Stimulated activated CD4-positive, alpha-beta T cell treated with anti-CD3 and anti-CD28 coated beads, Interleukin-4, amount 100 ng/mL, for 1 hour (primary cell): ENCODE measurements at places on chromosomes 16 and 17.

DNA sequence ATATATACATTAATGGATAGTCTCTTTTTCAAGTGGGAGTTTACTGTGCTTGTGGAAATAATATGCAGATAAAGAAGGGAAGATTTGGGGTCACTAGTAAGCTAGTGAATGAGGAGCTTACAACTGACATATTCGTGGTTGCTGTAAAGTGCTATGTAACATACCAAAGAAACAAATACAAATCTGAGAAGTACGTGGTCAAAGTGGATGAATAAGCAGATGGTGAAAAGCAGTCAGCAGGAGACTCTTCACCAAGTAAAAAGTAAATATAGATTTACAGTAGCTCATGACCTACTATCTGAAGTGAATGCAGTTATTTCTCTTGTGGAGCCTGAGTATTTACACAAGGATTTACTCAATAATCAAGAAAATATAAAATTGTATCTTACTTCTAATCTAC is 136.6 kb upstream of the ELAC2 start:
- DNase-seq, result no peak

DNA sequence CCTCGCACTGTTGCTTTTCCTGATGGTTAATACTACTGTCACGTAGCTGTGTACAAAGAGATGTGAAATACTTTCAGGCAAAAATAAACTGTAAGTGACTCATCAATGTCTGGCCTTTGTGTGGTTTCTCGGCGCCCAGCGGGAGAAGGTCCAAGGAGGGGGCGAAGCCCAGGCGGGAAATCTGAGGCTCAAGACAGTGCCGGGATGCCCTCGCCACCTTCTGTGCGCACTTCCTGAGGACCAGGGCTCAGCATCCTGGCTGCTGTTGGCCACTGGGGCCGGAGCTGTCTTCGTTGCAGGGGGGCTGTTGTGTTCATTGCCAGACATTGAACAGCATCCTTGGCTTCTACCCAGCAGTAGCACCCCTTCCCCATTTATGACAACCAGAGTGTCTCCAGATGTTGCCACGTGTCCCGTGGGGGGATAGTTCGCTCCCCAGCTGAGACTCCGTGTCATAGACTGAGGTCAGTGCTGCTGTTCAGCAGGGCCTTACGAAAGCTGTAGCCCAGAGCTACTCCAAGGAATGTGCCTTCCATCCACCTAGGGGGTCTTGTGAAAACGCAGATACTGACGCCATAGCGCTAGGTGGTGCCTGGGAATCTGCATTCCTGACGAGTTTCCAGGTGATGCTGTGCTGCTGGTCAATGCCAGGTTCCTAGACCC is 67.3 kb upstream of the PLCG2 start:
- DNase-seq, result no peak

GRCh38 chr16:51708861-51709260 is 557.8 kb upstream of the SALL1 start:
- no peak for DNase-seq

DNA sequence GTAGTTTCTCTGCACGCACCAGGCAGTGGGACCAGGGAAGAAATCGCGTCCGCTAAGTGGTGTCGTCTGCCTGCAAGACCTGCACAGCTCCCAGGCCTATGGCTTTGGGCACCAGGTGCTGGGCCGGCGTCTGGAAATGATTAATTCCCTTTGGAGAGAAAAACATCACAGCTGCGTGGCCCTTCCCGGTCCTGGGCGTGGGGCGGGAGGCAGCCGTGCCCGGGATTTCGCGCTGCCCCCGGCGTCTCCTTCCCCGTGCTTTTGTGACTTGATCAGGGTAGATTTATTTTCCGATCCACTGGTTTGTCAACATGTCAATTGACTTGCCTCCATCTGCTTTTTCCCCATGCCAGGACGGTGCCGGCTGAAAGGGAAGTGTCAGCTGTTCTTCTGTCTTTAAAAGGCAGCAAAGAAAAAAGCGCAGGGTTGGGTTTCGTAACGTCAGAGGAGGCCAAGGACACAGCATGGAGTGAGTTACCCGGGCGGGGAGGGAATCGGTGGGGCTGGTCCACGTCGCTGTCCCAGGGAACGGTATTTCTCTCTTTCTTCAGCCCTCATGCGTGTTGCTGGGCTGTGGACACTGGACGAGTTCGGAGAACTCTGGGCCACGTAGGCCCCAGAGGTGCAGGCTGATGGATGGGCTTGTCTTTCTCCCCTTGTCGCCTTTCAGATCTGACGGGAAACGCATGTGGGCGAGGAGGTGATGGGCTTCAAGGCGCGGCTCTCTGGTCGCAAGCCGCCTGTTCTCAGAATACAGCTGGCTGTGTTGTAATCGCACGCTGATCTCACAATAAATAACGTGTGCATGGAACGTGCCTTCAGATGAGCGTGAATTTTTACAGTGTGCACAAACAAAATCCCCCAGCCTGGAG is 188.1 kb upstream of the ZNF469 start:
- DNase-seq, result no peak

- no peak for DNase-seq
Observed at GRCh38 chr16:68250951-68251350, 5.8 kb downstream of the PLA2G15 start.

DNA sequence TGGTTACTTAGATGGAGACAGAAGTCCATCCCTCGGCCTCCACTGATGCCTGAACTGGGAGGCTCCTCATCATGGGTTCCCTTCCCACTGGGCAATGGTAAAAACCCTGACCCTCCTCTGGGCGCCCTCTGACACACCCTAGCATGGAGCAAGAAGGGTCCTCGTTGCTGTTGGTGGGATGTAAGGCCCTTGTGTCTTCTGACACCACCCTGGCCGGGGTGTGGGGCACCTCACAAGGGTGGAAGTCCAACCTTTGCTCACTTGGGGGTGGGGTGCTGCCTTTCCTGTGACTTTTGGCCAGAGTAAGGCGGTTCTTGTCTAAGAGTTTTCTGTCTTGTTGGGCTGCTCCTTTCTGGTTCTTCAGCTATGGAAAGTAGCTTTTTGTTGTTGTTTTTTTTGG is 28.7 kb downstream of the MPRIP start:
- no peak for DNase-seq

GRCh38 chr17:4365628-4366326 is 698 bp downstream of the UBE2G1 start:
- DNase-seq, result peak; percentile 42

GRCh38 chr17:4623249-4623648 is 18.2 kb downstream of the ALOX15 start:
- DNase-seq, result no peak

DNA sequence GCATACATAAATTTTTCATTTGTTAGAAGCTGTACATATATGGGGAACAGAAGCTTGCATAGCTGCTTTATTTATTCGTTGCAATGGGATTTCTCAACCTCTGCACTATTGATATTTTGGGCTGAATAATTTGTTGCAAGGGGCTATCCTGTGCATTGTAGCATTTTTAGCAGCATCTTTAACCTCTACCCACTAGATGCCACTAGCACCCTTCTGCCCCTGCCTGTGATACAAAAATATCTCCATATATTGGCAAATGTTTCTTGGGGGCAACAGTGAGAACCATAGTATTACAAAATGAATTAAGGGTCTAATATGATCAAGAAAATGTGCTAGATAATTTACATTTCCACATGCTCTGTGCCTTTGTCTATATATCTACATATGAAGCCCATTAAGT is 1401.0 kb downstream of the CDH11 start:
- no peak for DNase-seq

- no peak for DNase-seq
Observed at GRCh38 chr17:49509588-49509917, 14.5 kb downstream of the NGFR start.

GRCh38 chr17:81920612-81921536 is 2.9 kb upstream of the SIRT7 start:
- no peak for DNase-seq

- peak; percentile 24 for DNase-seq
Observed at GRCh38 chr17:17494870-17495535, 1.2 kb downstream of the RASD1 start.

GRCh38 chr17:18315961-18316360 is 868 bp downstream of the SMCR8 start:
- no peak for DNase-seq

GRCh38 chr16:54237-54581 is 581 bp downstream of the SNRNP25 start:
- no peak for DNase-seq

DNA sequence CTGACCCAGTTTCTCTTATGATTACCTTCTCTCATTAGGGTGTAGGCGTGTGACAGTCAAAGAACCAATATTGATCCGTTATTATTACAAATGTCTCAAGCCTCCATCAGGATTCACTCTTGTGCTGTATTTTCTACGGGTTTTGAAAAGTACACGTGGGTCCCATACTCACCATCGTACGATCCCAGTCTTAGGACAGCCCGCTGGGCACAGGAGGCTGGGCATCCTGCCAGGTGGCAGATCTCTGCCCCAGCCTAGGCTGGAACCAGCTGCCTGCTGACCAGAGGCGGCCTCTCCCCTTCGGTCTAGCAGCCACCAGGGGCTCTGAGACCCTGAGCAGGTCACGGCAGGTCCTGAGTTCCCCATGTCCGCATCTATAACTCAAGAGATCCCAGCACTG is 2.0 kb upstream of the METRNL start:
- no peak for DNase-seq

DNA sequence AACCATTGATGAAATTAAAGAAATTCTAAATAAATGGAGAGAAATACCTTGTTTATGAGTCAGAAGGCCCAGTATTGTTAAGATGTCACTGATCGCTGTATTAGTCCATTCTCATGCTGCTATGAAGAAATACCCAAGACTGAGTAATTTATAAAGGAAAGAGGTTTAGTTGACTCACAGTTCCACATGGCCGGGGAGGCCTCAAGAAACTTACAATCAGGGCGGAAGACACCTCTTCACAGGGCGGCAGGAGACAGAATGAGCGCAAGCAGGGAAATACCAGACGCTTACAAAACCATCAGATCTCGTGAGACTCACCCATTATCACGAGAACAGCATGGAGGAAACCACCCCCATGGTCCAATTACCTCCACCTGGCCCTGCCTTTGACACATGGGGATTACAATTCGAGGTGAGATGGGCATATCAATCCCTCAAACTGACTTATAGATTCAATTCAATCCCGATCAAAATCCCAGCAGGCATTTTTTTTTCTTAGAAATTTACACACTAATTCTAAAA is 157.2 kb downstream of the ENGASE start:
- DNase-seq, result no peak

GRCh38 chr17:81563861-81564586 is 11.9 kb upstream of the FAAP100 start:
- DNase-seq, result no peak

DNA sequence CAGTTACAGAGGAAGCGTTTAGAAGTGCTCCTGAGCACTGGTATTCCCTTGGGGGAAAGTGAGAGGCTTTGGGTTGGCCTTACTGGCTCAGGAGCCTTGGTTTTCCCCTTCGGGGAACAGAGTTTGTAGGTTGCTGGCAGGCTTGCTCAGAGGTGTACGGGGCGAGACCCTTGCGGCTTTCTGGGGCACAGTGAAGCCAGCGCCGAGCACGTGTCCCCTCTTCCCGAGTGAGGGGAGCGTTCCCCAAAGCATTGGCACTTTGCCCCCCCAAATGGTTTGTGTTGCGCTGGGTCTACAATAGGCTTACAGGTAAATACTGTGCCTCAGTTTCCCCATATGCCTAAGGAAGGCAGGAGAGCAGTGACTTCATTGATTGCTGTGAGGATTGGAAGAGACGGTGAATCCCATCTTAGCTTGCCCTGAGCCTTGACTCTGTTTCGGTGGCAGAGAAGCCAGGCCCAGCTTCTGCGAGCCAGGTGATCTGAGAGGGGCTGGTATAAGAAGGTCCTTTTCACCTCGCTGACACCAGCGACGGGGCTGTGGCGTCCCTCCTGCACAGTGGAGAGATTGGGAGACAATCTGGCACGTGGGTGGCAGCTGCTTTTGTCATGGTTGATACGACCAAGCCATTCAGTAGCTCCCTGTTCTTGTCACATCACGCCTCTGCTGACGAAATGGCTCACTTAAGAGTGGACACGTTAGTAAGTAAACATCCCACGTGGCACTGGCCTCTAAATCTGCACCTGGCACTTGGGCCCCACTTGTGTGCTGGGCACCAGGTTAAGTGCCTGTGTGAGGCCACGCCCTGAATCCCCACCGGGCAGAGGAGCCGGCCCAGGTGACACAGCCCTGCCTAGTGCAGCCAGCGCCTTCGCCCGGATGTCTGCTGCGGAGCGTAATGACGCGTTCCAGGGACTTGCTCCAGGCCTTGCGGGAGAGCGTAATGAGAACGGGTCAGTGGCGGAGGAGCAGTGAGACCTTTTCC is 55.0 kb downstream of the MEAK7 start:
- DNase-seq, result no peak

DNA sequence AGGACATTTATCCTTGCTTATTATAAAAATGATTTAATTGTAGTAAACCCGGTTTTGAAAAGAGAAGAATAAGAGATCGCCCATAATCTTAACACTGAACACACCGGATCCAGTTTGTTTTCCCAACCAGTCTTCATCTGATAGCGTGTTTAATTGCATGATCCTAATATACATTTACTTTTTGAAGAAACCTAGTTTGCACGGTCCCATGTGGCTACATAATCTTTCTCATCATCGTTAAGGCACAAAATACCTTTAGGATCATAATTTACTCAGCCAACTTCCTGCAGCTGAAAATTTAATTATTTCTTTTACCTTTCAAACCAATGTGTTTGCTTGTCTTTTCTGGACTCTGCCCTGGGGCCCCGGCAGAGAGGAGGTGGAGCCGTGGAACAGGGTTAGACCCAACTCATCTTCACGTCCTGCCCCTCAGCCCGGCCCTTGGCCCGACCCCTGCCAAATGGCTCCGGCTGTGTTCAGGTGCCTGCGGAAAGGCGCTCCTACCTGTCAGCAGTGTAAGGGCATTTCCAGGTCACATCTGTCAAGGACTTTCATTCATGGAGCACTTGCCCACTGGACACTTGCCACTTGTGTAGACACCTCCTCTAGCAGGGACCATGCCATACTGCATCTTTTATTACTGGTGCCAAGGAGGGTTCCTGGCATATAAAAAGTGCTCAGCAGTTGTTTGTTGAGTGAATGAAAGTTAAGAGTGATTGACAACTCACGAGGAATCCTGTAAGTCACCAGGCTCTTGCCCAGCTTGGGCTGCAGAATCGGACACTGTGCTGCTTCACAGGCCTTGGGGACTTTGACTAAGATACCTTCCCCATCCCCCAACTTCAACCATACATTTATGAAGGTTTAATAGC is 28.6 kb downstream of the SMARCE1 start:
- no peak for DNase-seq

- DNase-seq, result peak; percentile 48
Observed at GRCh38 chr17:21419299-21420239, 43.4 kb downstream of the KCNJ12 start.

- DNase-seq, result no peak
Observed at GRCh38 chr16:30076276-30076791, 540 bp downstream of the PPP4C start.

DNA sequence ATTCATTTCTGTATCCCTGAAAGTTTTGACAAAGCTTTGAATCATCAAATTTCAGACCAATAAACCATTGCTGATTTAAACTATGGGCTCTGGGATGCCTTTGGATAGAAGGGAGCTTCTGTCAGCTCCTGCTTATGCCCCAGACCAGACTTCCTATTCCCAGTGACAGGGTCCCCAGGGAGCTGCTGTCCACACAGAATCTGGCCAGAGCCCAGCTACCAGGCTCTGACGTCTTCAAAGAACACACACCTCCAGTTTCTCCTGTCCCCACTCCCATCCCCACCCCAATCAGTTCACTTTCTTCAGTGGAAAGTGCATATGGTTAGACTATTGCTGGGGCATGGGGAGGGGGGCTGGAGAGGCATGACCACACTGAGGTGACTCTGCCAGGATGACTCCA is 51.6 kb upstream of the SREBF1 start:
- DNase-seq, result no peak
